Panc1 (cell line): ENCODE measurements at places on chromosomes 16 and 17.
A peak's percentile ranks its signal among the peaks of the same experiment; 100 is the strongest.

GRCh38 chr16:85046472-85046916 lies 18.9 kb downstream of the KIAA0513 start:
- no peak for DNase-seq

GRCh38 chr17:79947351-79948031 lies 88.2 kb downstream of the TBC1D16 start:
- no peak for DNase-seq

DNA sequence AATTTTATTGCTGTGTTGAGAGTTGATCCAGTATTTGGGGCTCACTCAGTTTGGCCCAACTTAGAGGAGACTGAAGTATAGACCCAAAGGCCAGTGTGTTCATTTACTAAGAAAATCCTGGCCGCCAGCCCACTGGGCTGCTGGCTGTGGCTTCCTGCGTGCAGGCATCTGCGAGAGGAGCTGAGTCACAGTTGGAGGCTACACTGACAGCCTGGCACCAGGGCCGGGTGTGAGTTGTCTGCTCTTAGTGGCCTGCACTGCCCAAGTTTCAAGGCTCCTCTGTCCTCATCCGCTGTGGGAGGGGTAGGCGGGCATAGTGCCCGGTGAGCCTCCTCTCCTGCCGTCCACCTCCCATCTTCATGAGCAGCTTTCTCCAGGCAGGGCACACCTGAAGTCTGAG lies 54.2 kb downstream of the PLD6 start:
- DNase-seq, result peak; percentile 63

DNA sequence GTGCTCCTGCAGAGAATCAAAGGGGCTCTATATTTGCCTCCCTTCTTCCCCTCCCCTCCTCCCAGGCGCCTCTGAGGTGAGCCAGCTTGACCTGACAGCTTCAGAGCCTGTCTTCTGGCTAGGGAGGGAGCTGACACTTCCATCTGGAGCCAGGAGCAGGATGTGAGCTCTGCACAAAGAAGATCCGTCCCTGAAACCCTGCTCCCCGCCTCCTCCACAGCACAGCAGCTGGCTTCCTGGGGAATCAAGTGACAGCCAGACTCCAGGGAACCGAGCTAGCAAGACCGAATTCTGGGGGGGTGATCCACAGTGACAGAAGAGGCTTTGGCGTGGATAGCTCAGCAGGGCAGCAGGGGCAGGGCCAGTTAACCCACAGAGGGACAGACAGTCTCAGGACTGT lies 37.2 kb downstream of the CCDC182 start:
- no peak for DNase-seq

DNA sequence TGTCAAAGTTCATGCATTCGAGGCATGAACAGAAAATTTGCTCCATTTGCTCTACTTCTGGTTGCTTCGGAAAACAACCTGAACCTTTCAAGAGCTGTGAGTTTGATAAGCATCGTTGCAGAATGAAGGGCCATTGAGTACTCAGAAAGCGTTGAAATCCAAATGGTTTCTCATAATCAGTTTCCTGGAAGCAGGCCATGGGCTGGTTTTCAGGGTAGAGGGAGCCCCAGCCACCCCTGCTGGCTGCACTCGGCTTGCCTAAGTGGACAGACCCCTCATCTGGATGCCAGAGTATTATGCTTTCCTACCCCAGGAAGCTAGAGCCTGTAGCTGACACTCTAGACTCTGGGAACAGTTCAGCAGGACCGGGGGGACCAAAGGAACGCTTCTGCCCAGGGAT lies 24.4 kb downstream of the SCNN1G start:
- no peak for DNase-seq

DNA sequence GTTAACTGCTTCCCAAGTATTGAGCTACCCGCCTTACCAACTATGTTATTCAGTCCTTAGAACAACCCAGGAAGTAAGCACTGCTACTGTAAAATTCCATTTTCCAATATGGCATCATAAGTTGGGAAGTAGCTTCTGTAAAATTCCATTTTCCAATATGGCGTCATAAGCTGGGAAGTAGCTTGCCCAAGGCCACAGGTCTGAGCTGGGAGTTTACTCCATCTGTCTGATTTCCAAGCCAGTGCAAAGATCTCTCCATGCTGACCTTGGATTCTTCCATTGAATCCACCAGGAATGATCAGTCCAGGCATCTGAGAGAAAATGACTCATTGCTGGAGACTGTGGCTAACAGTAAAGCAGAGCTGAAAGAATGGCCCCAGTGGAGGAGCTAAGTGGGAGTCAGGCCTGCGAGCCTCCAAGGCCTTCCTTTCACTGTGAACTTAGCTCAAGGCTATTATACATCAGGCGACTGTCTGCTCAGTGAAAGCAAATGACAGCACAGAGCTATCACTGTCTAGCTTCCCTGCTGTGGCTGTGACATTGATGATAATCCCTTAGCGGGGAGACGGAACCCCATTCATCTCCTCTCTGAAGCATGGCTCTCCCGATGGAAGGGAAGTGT lies 430.4 kb downstream of the HAPSTR1 start:
- no peak for DNase-seq

DNA sequence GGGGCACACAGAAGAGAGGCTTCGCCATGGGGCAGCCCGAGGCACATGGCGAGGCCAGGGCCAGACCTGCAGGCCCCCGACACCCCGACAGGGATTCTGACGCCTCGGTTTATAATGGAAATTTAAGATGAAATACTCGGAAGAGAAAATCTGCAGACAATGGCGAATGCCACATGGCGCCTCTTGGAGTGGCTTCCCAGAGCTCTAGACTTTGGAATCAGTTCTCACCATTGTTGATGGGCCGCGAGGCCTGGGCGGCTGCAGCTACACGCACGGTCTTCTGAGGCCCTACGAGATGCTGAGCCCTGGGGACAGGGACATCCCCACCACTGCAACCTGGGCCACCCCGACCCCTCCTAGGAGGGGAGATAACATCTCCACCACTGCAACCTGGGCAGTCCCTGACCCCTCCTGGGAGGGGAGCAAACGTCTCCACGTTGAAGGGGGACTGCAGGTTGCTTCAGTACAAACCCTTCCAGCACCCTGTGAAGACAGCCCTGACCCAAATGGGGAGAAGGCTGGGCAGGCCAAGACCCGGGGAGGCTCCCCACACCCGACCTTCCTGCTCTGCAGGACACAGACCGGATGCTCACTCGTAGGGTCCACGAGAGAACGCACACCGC lies 56.9 kb downstream of the LMF1 start:
- DNase-seq, result no peak

DNA sequence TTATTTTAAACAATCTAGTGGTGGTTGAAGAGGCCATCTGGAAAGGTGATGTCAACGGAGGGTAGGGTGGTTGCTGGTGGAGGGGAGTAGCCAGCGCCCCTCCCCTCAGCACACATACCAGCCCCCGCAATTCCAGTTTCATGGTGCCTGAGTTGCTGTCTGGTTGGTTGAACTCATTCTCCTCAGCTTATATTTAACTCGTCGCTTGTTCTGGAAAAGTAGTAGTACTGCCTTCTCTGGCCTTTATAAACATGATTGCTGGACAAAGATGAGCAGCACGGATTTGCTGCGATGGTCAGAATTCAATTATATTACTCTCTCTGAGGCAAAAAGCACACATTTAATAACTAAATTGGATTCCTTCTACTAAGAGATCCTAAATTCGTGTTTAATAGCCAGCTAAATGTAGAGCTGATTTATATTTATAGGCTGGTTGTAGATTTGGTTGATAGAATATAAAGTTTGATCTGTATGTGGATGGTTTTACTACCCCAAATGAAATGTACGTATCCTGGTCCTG lies 238.0 kb upstream of the TBX2 start:
- no peak for DNase-seq

GRCh38 chr17:44350733-44351226 lies 5.7 kb downstream of the GRN start:
- no peak for DNase-seq

- peak; percentile 90 for DNase-seq
These were observed 108.4 kb downstream of the OR1D5 start for GRCh38 chr17:2954898-2955445.

- no peak for DNase-seq
These were observed 7.9 kb downstream of the UNC119 start for GRCh38 chr17:28544402-28545140.

DNA sequence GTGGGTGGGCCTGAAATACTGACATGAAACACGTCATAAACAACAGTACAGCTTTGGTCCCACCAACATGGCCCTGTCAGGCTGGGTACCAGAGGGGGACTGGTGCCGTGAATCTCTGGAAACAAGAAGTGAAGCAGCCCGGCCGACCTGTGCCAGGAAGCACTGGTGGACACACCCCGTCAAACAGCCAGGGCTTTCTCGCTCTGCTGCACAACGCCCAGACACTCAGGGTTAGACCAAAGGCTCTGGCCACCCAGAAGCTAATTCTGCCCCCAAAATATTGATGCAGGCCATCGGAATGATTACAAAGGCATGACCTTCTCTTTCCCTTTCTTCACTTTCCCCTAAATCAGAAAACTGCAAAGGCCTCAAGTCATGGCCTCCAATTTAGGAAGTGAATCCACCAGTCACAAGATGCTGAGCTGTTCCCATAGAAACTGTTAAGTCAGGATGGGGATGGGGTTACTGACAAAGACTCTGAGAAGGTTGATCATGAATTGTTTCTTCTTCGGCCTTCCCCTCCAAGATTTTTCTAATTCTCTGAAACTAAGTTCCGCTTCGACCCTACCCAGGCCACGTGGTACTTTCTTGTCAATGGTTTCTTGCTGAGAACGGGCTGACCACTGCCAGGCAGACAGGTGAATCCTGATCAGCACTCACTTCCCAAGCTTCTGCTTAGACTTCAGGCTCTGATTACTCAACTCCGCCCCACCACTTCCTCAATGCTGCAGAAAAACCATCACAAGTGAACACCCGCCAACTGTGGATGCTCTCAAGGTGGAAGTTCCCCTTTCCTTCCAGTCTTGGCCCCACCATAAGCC lies 6.7 kb downstream of the PITPNA start:
- no peak for DNase-seq

GRCh38 chr16:27784351-27785306 lies 234.7 kb downstream of the KATNIP start:
- DNase-seq, result no peak

DNA sequence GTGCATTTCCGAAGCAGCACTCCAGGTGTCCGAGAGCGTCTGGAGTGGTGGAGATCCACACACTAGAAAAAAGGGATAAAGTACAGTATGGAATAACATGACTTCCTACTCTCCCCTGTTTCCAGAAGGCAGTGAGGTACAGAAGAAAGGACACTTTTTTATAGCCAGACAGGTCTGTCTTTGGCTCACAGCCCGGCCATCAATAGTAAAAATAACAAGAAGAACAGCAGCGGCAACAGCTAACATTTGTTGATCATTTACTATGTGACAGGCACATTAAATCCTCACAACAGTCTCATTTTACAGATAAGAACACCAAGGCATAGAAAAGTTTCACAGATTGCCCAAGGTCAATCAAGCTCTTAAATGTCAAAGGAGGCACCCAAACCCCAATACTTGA lies 16.2 kb downstream of the DYNLRB2 start:
- DNase-seq, result no peak

DNA sequence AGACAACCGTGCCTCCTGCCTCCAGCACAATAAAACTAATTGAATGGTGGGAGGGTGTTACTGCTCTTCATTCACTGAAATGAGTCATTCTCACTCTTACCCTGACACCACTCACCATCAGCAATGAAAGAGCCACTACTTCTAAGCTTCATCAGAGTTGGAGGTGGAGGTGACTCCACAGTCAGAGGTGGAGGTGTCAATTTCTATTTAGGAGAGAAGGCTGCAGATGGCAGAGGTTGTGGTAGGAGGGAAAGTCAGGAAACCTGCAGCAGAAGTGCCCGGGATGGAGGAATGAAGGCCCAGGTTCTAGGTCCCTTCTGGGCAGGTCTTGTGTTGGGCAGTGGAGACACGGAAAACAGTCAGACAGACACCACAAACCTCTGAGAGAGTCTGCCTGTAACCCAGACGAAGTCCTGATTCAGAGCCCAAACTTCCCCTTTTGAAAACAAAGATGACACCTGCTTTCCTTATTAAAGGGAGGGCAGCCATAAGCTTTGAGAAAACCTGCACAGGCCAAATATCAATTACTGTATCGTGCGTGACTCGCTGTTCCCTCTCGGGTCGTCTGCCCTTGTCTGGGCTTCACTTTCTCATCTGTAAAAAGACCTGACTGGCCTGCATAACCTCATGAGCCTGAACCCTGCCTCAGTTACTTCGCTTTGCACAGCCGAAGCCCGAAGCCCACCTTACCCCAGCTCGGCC lies 668 bp downstream of the ATPAF2 start:
- DNase-seq, result no peak

DNA sequence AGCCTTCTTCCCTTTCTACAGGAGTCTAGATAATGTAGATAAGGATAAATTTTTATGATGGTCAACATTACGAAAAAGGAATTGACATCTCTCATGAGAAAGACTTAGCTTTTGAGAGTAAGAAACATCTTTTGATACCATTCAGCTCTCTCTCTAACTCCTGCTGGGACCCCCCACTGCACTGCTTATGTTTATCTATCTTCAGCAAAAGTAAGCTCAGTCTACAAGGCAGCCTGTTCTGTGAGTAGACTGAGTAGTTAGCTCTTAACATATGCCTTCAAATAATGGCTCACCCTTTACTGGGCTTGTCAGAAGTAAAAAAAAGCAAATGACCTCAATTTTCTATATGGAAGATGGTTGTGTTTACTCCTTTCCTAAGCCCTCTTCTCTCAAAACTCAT lies 372.2 kb upstream of the CDH11 start:
- DNase-seq, result no peak

DNA sequence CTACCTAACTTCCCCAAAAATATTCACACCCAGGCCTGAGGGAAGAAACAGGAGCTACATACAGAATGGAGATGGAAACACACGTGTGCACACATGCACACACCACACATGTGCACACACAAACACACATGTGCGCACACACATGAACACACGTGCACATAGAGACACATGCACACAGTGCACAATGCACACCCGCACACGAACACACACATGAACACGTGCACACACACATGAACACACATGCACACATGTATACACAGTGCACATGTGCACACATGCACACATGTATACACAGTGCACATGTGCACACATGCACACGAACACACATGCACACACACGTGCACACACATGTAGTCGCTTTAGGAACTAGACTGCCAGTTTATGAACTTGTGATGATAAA lies 18.8 kb downstream of the CA5A start:
- DNase-seq, result no peak
